ENCODE measurements at places on chromosomes 12 and 14. TPM values are rescaled to one million over a fixed set of nuclear protein-coding genes. Genes with fewer than 3 reads are reported as not detected.

GRCh38 chr12:64102339-64102738, 119.8 kb downstream of the KICS2 start:
- no peak for ATAC-seq

DNA sequence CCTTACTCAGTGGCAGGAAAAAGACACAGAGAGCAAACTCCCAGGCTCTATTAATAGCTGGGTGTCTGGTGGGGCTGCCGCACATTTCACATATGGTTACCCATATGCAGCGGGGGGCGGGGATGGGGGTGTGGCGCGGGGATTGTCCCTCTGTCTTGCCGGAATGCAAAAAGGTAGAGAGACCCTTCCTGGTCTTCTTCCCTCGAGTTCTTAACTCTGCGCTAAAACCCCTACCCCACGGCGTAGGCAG, 1.7 kb downstream of the PRMT8 start:
- ATAC-seq = no peak

GRCh38 chr12:110179291-110179690, 55.1 kb downstream of the IFT81 start:
- ATAC-seq = peak; percentile 19

DNA sequence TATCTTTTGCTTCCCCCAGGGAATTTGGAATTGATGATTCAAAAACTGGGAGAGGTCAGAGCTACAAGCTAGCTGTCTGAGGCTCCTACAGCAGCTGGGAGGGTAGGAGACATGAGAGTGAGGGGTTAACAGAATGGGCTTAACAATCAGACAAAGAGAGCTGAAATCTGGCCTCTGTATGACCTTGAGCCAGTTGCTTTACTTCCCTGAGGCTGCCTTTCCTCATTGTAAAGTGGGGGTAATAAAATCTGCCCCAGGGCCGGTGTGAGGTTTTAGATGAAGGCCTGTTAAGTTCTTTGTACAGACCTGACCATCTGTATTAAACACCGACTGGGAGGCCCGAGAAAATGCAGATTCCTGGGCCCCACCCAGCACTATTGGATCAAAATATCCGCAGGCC, 164.3 kb upstream of the NOS1 start:
- ATAC-seq = no peak

DNA sequence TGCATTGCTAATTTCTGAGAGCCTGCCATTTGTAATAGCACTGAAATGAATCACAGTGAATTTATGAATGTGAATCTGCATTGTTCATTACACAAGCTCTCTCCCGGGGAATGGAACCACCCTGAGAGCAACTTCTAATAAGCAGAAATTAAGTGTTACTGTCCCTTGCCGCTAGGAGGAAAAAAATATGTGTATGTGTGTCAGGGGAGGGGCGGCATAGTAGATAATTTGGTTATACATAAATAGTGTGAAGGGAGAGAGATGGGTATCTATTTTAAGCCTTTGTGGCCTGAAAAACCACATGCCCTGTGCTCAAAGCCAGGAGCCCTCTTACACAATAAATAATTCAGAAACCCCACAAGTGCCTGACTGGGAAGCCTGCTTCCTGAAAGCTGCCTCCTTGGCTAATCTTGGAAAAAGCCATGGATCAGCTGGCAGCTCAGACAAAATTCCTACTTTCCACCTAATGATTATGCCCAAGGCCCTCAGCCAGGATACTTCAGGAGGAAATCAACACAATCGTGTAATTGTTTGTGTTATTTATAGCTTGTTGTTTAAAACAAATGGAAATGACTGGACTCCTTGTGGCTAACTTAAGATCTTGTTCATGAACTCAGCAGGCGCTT, 366.2 kb upstream of the KITLG start:
- no peak for ATAC-seq

DNA sequence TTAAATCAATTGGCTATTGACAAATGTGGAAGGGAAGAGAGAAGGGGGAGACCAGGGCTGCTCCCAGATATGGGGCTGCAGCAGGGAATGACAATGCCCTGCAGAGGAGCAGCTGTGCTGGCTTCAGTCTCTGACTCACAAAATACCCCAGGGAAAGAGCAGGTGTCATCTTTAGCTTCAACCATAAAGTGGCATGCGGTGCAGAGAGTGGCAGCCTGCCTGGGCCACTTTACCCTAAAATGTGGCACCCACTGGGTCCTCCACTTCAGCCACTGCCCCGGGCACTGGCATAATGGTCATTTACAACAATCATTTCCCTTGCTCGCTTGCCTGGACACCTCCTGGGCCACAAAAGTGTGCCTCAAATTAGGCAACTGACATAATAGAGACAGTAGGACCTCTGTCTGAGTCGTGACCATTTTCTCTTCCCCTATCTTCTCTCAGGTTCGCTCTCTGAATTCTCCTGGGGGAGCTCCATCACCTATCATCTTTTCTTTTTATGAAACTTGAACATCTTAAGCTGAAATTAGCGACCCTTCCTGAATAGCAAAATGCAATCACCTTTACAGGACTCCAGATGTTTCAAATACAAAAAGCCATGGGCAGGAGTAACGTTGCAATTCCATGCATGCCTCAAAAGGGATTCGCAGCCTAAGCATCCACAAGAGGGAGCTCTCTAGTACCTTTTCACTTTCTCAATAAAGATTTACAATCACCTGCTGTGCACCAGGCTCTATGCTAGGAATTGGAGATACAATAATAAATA, 179.9 kb upstream of the ATF7IP start:
- peak; percentile 39 for ATAC-seq

- ATAC-seq = peak; percentile 69
Observed at GRCh38 chr14:20782280-20782890, 1.3 kb downstream of the RNASE6 start.

DNA sequence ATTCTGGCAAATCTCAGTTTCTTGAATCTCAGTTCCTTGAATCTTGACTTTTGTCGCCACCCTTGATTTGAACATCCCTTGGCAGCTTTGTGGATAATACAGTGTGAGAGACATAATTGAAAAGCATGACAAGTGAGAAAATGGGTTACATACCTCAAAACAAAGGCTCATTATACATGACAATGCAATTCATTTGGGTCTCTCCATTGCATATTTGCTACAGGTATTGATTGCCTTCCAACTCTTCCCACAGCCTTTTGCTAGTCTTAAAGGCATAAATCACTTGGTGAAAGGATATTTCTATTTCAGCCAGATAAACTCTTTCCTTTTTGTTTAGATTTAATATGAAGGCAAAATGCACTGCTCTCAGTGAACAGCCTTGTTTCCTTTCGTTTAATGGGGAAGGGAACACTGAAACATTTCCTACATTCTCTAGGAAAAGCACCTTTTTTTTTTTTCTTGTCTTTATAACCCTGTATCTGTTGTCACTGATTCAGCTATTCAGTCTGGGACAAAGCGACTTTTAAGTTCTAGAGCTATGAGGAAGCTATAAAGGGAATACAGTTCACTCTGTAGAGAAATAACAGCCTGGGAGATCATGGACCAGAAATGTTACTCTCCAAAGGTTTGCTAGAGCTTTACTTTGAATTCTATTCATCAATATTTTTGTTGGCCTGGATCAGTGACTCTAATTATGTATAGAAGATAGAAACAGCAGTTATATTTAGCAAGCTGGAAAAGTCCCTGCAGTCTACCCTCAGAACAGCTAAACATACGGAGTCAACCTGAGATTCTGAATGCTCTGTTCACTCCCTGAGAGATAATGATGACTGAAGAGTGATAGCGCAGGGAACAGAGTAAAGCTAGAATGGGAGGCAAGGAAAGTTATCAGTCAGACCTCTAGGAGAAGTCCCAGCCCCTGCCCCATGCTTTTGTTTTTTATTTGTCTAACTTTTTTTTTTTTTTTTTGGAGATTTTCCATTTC, 311.4 kb downstream of the RGS6 start:
- ATAC-seq = no peak

DNA sequence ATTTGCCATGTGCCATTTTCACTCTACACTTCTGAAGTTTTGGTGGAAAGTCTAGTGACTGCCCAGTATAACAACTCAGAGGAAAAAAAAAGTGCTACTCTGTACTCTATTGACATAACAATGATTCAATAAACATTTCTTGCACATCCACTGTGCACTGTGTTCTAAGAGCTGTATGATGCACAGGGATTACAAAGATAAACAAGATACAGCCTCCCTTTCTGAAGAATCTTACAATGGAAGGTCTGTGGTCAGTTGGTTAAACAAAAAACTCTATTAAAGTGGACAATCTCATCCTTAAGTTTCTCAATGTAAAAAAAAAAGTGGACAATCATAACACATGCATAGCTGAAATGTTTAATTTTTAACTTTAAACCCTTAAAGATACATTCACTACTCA, 105.7 kb upstream of the RASSF8 start:
- no peak for ATAC-seq

GRCh38 chr12:87815771-87816585, 213.2 kb downstream of the C12orf50 start:
- ATAC-seq = no peak

GRCh38 chr14:100654814-100655740, 67.9 kb upstream of the BEGAIN start:
- peak; percentile 67 for ATAC-seq

- ATAC-seq = no peak
Observed at GRCh38 chr12:79267580-79267979, 403.0 kb downstream of the SYT1 start.

- ATAC-seq = peak; percentile 91
Observed at GRCh38 chr12:47307680-47308399, 228.1 kb upstream of the AMIGO2 start.

DNA sequence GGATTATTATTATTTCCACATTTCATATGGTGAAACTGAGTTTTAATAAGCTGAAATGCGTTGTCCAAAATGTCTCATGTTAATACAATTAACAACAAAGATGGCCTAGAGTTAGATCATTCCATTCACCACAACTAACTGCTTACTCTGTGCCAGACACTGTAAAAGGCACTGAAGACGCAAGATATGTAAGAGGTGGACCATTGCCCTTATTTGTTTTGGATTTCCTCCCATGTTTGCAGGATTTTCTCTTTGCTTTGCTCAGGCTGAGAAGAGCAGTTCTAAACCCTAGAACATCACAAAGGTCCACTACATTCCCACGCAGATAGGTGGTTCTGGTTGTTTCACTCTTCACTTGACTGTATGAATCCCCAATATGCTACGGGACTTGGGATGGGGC, 324.4 kb upstream of the KITLG start:
- no peak for ATAC-seq

GRCh38 chr12:18108611-18109010, 18.6 kb upstream of the RERGL start:
- no peak for ATAC-seq

DNA sequence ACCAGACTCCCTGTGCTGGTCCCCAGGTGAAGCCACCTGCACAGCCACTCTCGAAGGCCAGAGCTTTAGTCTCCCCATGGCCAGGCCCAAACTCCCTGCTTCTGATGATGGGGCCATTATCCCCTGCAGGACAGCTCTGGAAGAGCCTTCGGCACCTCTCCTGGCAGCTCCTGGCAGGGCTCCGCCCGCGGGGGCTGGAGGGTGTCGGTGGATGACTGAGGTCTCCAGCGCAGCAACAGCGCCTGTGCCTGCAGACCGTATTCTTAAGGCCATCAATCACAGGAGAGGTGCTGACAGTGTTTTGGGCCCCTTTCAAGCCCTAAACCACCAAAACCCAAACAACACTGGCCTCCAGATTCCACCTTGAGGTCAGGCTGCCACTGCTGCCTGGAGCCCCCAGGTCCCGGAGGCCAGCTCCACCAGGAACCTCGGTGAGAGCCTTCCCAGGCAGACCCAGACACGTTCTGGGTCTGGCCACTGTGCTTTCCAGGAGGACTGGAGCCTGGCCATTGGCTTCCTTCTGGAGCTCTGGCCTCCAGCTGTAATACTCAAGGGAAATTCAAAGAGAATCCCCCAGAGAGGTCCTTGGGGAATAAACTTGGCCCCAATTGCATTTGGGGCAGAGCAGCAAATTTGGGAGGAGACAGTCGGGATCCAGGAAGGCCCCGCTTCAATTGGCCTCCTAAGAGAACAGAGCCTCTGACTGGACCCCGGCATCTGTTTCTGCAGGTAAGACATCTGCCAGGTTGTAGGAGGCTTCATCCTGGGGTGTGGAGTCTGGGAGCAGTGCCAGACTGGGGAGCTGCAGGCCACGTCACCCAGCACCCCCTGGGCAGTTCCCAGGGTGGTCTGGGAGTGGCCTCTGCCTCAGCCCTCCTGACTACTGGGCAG, 210.6 kb upstream of the RTL1 start:
- ATAC-seq = no peak

- ATAC-seq = no peak
Observed at GRCh38 chr14:104161602-104162367, 23.4 kb downstream of the KIF26A start.

Gene KRT71
- not detected for total RNA-seq

Gene GOLGA5
- total RNA-seq = 18.8 TPM

Gene KLRB1
- total RNA-seq = 6.8 TPM

Gene BATF
- 123 TPM for total RNA-seq

Gene ESRRB
- 0.30 TPM for total RNA-seq

Gene AGAP2
- 52.0 TPM for total RNA-seq

Gene CAPZA3
- not detected for total RNA-seq

Gene NGB
- not detected for total RNA-seq

Gene IGF1
- total RNA-seq = not detected
